ENCODE measurements at places on chromosomes 5 and 9.

- no peak for DNase-seq
These were observed 30.0 kb downstream of the CDC37L1 start for GRCh38 chr9:4709380-4709779.

DNA sequence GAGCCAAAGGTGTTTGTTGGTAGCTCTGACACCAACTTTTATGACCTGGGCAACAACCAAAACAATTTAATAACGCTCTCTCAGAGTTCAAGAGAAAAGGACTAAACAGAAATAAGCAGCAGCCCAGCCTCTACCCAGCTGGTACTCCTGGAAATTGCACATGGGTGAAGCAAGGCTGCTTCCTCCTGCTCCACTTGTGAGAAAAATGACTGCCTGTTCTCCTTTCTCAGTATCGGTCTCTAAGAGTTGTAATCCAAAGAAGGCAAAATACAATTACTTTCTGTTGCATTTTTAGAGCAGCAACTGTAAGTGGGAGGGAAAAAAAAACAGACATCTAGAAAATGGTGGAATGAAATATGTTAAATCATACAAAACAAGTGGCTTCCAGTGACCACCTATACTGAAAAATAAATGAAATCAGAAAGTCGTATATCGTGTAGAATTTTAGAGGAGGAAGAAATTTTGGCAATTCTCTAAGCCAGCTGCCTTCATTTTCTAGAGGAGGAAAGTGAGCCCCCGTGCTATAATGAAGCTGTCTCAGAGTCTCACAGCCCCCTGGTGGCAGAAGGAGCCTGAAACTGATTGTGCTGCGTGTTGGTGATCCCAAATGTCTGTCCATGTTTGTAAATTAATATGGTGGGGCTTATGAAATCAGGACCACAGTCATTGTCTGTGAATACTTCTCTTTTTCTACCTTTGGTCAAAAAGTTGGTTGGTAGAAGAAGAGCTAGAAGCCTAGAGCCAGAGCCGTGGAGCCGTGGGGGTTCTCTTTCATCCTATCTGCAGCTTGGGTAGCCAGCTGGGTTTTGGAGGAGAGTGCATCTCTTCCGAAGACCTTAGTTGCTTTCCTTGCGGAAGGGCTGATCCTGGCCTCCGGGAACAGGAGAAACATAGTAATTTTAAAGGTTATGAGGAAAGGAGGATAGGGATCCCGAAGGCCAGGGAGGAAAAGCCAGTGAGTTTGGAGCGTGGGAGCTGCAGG, 139.9 kb downstream of the PIP5K1B start:
- no peak for DNase-seq

- no peak for DNase-seq
These were observed 21.6 kb downstream of the BHMT start for GRCh38 chr5:79133121-79133656.

DNA sequence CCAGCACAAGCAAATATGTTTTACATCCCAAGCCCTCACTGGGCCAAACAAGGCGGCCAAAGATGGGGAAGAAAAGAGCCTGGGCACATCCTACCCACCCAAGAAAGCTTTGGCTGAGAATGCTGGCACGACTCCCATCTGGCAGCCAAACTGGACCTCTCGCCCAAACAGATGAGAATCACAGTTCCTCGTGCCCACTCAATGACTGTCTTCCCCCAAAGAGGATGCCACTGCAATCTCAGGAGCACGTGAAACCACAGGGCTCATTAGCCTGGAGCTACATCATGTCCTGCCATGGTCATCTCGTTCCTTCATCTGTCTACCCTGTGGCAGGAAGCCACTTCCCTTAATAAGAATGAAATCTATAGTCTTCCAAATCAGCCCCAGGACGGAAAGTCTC, 536.8 kb downstream of the BNC2 start:
- DNase-seq: no peak
